Activated CD8-positive, alpha-beta T cell treated with anti-CD3 and anti-CD28 coated beads, Interleukin-2, amount 10 ng/mL, durations not matched to agents 7 days and 5 days (primary cell): ENCODE measurements at places on chromosomes 2 and 18.

- DNase-seq = no peak
Measured at GRCh38 chr2:109419960-109420370, 193.8 kb downstream of the SEPTIN10 start.

- no peak for DNase-seq
Measured at GRCh38 chr2:235968155-235968554, 200.0 kb downstream of the GBX2 start.

DNA sequence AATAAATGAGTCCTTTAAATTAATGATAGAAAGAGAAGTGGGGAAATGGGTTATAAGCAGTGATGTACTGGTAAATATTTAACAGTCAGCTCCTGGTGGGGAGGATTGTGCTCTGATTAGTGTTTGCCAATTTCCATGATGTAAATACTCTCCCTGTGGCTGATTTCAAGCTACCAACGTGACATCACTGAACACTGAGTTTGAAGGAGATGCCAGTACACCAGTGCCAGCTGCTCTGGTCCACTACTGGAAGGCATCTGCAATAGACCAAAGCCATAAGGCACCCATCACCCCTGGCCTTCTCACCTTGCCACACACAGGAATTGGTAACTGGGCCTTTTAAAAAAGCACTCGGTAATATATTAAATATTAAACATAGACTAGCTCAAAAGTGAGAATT lies 77.7 kb downstream of the TGOLN2 start:
- DNase-seq = no peak

DNA sequence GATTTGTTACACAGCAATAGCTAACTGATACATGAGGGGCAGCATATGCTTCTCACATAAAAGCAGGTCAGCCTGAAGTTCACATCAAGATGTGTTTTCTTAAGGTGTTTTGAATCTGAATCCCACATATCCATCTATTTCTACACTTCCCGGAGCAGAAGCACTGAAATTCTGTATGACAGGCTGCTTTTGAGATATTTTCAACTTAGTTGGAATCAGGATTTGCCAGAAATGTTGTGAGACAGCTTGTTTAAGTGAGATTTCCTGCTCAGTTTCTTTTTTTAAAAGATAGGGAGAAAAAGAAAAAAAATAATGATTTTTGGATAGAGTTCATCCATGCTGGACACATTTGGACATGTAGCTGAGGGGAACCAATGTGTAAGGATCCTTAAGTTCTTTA lies 501.5 kb upstream of the CELF4 start:
- DNase-seq = no peak

GRCh38 chr2:202842690-202843089 lies 28.9 kb downstream of the ICA1L start:
- no peak for DNase-seq

DNA sequence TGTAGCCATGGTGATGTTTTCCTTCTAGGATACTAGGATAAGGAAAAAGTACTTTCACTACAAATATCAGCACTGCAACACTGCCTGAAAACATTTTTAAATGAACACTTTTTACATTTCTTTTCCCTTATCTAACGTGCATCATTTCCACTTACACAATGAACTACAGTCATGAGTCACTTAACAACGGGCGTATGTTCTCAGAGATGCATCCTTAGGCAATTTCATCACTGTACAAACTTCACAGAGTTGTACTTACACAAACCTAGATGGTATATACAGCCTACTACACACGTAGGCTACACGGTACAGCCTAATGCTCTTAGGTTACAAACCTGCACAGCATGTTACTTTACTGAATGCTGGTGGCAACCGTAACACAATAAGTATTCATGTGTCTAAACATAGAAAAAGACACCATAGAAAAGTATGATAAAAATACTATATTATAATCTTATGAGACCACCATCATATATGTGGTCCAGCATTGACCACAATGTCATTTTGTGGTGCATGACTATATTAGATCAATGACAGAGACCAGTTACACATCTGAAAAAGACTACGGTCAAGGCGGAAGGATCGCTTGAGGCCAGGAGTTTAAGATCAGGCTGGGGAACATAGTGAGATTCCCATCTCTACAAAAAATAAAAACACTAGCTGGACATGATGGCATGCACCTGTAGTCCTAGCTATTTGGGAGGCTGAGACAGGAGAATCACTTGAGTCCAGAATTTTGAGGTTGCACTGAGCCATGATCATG lies 39.8 kb downstream of the WDR33 start:
- DNase-seq = no peak

- DNase-seq = no peak
Measured at GRCh38 chr2:9424447-9425164, 1.2 kb downstream of the CPSF3 start.

DNA sequence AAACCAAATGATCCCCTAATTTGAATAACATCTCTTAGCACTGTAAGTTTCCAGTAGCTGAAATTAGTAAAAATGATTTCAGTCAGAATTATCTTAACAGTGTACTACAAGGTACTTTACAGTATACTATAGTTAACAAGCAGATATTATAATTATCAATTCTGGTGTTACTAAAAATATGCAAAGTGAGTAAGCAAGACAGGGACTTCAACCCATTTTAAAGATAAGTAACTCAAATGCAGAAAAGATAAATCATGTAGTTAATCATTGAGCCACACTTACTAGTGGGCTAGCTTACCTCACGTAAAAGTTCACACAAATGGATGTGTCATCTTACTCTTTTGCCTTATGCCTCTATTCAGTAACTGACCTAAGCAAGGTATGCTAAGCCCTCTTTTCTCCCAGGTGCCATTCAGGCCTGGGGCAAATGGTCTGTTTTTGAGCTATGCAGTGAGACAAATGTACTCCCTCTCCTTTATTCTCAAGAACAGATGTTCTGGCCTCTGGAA lies 101.0 kb downstream of the NBAS start:
- no peak for DNase-seq

DNA sequence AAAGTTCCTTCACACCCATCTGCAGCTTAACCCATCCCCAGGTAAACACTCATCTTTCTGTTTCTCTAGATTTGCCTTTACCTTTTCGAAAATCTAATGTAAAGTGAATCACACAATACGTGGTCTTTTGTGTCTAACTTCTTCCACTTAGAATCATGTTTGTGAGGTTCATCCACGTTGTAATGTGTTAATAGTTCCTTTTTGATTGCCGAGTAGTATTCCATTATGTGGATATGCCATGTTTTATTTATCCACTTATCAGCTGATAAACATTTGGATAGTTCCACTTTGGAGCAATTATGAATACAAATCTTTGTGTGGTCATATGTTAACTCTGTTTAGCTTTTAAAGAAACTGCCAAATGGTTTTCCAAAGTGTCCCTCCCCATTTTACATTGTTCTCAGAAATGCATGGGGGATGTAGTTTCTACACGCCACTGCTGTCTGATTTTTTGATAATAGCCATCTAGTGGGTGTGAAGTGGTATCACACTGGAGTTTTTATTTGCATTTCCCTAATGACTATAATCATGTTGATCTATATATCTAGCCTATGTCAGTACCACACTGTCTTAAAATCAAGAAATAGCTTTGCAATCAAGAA lies 22.3 kb downstream of the PECR start:
- no peak for DNase-seq

GRCh38 chr2:88575051-88575450 lies 52.2 kb downstream of the EIF2AK3 start:
- no peak for DNase-seq

GRCh38 chr18:47847635-47848034 lies 82.8 kb downstream of the SMAD2 start:
- no peak for DNase-seq

DNA sequence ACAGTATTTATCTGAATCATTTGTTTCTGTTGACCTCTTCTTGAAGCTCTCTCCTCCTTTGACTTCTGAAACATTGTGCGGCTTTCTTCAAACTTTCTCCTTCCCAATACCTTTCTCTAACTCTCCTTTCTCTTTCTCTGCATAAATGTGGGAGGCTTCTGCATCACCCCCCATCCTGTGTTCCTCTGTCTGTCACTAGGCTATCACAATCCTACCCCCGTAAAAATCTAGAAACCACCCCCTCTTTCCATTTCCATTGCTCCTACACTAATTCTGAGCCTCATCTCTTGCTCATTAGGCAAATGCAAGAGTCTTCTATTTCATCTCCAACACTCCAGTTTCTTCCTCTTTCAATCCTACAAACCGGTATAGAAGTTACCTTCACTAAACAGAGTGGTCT lies 32.2 kb upstream of the ZNF385B start:
- no peak for DNase-seq

GRCh38 chr2:96209011-96209728 lies 543 bp upstream of the STARD7 start:
- DNase-seq = no peak

DNA sequence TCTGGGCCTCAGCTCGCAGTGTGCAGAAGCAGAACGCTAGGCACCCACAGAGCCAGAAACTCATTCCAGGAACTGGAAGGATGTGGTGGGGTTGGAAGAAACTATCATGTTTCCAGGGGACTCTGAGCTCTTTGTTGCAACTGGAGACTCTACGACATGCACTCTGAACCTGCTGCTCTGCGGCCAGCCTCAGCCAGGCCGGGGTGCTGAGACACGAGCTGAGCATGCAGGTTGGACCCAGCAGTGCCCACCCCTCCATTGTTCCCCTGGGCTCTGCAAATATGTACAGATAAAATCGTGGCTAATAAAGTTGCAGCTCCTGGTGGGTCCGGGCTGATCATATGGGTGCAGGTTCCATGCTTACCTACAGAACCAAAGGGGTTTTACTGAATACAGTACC lies 37.6 kb upstream of the ARL4C start:
- DNase-seq = no peak

GRCh38 chr2:9076210-9076609 lies 72.7 kb upstream of the MBOAT2 start:
- no peak for DNase-seq

- DNase-seq = no peak
Measured at GRCh38 chr2:16729335-16729734, 63.7 kb upstream of the CYRIA start.

DNA sequence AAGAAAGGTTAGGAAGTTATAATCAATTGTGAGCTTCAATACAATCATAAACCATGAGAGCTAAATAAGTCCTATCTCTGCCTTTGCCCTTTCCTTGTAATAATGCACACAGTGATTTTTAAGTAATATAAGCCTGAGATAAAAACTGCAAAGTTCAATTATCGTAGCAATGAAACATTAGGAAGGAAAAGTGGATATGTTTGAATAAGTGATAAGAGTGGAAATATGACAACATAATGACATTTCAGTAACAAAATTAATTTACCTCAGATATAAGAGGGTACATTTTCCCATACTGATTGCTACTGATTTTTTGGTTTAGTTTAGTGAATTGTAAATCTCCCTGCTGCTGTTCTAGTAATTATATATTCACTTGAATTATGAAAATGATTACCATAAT lies 164.2 kb upstream of the FANCL start:
- no peak for DNase-seq

GRCh38 chr18:75029481-75029880 lies 179.5 kb downstream of the PTGR3 start:
- no peak for DNase-seq

DNA sequence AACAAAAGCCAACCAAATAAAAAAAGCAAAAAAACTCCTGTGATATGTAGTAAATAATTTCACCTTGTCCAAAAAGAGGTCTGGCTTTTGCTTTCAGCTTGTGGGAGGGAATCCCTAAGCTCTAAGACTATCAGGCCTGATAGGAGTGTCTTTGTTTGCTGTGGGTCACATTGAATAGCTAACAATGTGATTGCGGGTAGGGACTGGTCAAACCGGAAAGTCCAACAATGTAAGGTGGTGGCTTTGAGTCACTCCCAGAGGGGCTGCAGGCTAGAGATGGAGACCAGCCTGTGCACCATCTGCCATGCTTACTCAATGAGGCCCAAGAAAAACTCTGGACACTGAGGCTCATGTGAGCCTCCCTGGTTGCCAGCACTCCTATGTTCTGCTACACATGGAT lies 192.9 kb downstream of the TFCP2L1 start:
- DNase-seq = no peak

- no peak for DNase-seq
Measured at GRCh38 chr2:215880970-215881369, 132.4 kb downstream of the MREG start.
